Left ventricle myocardium inferior (tissue), 1 donor: ENCODE measurements at places on chromosomes 11 and 22. TPM values are rescaled to one million over a fixed set of nuclear protein-coding genes. Genes with fewer than 3 reads are reported as not detected.

The TRIM6 gene
- 0.58 TPM for total RNA-seq

The MRGPRX3 gene
- total RNA-seq: not detected

The KRTAP5-11 gene
- not detected for total RNA-seq

The DDI1 gene
- total RNA-seq: not detected

The ANO3 gene
- total RNA-seq: not detected

The CDON gene
- 9.9 TPM for total RNA-seq

The OR8J1 gene
- not detected for total RNA-seq

The GUCD1 gene
- total RNA-seq: 203 TPM

The POLR2F gene
- 79.3 TPM for total RNA-seq

The PRR33 gene
- 2.4 TPM for total RNA-seq

The OR52E8 gene
- total RNA-seq: not detected

The INPPL1 gene
- total RNA-seq: 115 TPM

The HOATZ gene
- not detected for total RNA-seq

The KDM4E gene
- not detected for total RNA-seq

The RIMBP3B gene
- not detected for total RNA-seq

The SNX32 gene
- total RNA-seq: not detected

The SCUBE1 gene
- 0.14 TPM for total RNA-seq

The APOBEC3H gene
- 0.41 TPM for total RNA-seq

The SCGB1C1 gene
- not detected for total RNA-seq

The MMP12 gene
- not detected for total RNA-seq

The NNMT gene
- total RNA-seq: 32.6 TPM

The TRIM51G gene
- total RNA-seq: not detected

The SLC6A5 gene
- not detected for total RNA-seq

The BBOX1 gene
- not detected for total RNA-seq

The MMP8 gene
- total RNA-seq: not detected

The KIF18A gene
- 0.25 TPM for total RNA-seq

The RIN1 gene
- total RNA-seq: 1.0 TPM

The FIBIN gene
- 10.5 TPM for total RNA-seq

The CREB3L1 gene
- total RNA-seq: 40.9 TPM

The UPK2 gene
- total RNA-seq: not detected

The SLN gene
- total RNA-seq: 64.0 TPM

The GLYATL1 gene
- total RNA-seq: not detected

The RPL27A gene
- 597 TPM for total RNA-seq
